Endothelial cell of umbilical vein (primary cell): ENCODE measurements at places on chromosomes 5 and 9. TPM values are rescaled to one million over a fixed set of nuclear protein-coding genes. Genes with fewer than 3 reads are reported as not detected.

HRH2 gene
- total RNA-seq: not detected in 2 replicates

SPATA31E1 gene
- total RNA-seq: not detected in 2 replicates

MZB1 gene
- not detected in 2 replicates for total RNA-seq

SPACA9 gene
- 3.6 and 4.7 TPM in 2 replicates for total RNA-seq

DPYSL3 gene
- 142 and 146 TPM in 2 replicates for total RNA-seq

FBLL1 gene
- total RNA-seq: 0.44 and 0.48 TPM in 2 replicates

MAMDC4 gene
- 7.2 and 7.7 TPM in 2 replicates for total RNA-seq

MTAP gene
- total RNA-seq: 51.2 and 55.1 TPM in 2 replicates

ANKRD31 gene
- not detected in 2 replicates for total RNA-seq

PCDHGA7 gene
- total RNA-seq: 1.5 and 1.8 TPM in 2 replicates

INSYN2B gene
- total RNA-seq: 8.2 and 9.9 TPM in 2 replicates

SLC1A1 gene
- total RNA-seq: 6.5 and 8.3 TPM in 2 replicates

TGFBI gene
- 6.5 and 8.7 TPM in 2 replicates for total RNA-seq

SPINK7 gene
- not detected in 2 replicates for total RNA-seq

NMUR2 gene
- not detected in 2 replicates for total RNA-seq

TOR1B gene
- total RNA-seq: 23.1 and 29.5 TPM in 2 replicates

DBH gene
- total RNA-seq: not detected in 2 replicates

ZBTB26 gene
- 4.8 and 5.0 TPM in 2 replicates for total RNA-seq

GFI1B gene
- total RNA-seq: not detected in 2 replicates

SOHLH1 gene
- not detected in 2 replicates for total RNA-seq

CCDC152 gene
- total RNA-seq: 2.1 and 2.8 TPM in 2 replicates

CEL gene
- 1.1 and 1.9 TPM in 2 replicates for total RNA-seq

CERCAM gene
- total RNA-seq: 46.8 and 47.9 TPM in 2 replicates

FRRS1L gene
- total RNA-seq: 0.05 TPM in 1 of 2 replicates, not detected in the other

ZBED3 gene
- total RNA-seq: 11.8 and 16.0 TPM in 2 replicates

C9orf153 gene
- 0.66 TPM in 1 of 2 replicates, not detected in the other for total RNA-seq

PALM2AKAP2 gene
- total RNA-seq: not detected in 2 replicates

SPARC gene
- total RNA-seq: 3,114 and 3,174 TPM in 2 replicates

GIN1 gene
- 4.4 and 6.7 TPM in 2 replicates for total RNA-seq

THBS4 gene
- total RNA-seq: not detected in 2 replicates

SV2C gene
- 0.07 TPM in 1 of 2 replicates, not detected in the other for total RNA-seq

CAVIN4 gene
- total RNA-seq: 2.5 and 3.1 TPM in 2 replicates

DOCK8 gene
- 1.3 and 12.0 TPM in 2 replicates for total RNA-seq

IL31RA gene
- 0.75 and 0.90 TPM in 2 replicates for total RNA-seq

GFPT2 gene
- total RNA-seq: 4.5 and 5.5 TPM in 2 replicates

PRRT1B gene
- total RNA-seq: not detected in 2 replicates

RNF180 gene
- total RNA-seq: 3.4 and 5.6 TPM in 2 replicates

ANKRD55 gene
- total RNA-seq: 1.2 and 2.1 TPM in 2 replicates

HAND1 gene
- total RNA-seq: not detected in 2 replicates

FST gene
- total RNA-seq: 13.4 and 46.0 TPM in 2 replicates

SLF1 gene
- total RNA-seq: 6.4 and 8.5 TPM in 2 replicates

PCDHA8 gene
- not detected in 2 replicates for total RNA-seq

SPINK6 gene
- total RNA-seq: not detected in 2 replicates

CXCL14 gene
- not detected in 2 replicates for total RNA-seq

SPATA31A3 gene
- total RNA-seq: not detected in 2 replicates

PRLR gene
- not detected in 2 replicates for total RNA-seq

FOXD4L4 gene
- total RNA-seq: 0.15 and 0.39 TPM in 2 replicates

GALNT12 gene
- total RNA-seq: 0.42 and 0.44 TPM in 2 replicates

CAMK4 gene
- 5.4 and 8.2 TPM in 2 replicates for total RNA-seq

MELK gene
- 47.8 and 52.1 TPM in 2 replicates for total RNA-seq
